ENCODE measurements at places on chromosomes 6 and 20.

- DNase-seq = no peak
Measured at GRCh38 chr6:159615918-159616317, 77.1 kb downstream of the SOD2 start.

DNA sequence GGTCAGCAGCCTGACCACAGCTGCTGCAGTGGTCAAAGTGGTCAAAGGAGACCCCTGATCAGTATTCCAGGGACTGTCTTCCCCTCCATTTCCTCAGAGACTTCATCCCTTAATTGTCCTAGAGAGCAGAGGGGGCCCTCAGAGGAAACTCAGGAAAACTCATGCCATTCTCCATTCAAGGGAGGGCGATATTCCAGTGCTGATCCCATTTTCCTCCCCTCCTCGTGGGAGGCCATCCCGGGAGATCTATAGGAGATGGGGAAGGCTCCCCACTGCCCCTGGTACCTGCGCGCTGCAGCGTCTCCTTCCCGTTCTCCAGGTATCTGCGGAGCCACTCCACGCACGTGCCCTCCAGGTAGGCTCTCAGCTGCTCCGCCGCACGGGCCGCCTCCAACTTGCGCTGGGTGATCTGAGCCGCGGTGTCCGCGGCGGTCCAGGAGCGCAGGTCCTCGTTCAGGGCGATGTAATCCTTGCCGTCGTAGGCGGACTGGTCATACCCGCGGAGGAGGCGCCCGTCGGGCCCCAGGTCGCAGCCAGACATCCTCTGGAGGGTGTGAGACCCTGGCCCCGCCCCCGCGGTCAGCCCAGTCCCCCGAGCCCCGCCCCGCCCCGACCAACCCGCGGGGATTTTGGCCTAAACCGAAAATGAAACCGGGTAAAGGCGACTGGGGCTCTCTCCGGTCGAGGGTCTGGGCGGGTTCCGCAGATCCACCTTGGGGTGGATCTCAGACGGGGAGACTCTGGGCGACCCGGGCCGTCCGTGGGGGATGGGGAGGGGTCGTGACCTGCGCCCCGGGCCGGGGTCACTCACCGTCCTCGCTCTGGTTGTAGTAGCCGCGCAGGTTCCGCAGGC is 878 bp downstream of the HLA-C start:
- peak; percentile 76 for DNase-seq

GRCh38 chr20:32556312-32557184 is 28.6 kb downstream of the NOL4L start:
- DNase-seq = no peak

- DNase-seq = no peak
Measured at GRCh38 chr20:34994509-34995131, 39.0 kb downstream of the MYH7B start.

DNA sequence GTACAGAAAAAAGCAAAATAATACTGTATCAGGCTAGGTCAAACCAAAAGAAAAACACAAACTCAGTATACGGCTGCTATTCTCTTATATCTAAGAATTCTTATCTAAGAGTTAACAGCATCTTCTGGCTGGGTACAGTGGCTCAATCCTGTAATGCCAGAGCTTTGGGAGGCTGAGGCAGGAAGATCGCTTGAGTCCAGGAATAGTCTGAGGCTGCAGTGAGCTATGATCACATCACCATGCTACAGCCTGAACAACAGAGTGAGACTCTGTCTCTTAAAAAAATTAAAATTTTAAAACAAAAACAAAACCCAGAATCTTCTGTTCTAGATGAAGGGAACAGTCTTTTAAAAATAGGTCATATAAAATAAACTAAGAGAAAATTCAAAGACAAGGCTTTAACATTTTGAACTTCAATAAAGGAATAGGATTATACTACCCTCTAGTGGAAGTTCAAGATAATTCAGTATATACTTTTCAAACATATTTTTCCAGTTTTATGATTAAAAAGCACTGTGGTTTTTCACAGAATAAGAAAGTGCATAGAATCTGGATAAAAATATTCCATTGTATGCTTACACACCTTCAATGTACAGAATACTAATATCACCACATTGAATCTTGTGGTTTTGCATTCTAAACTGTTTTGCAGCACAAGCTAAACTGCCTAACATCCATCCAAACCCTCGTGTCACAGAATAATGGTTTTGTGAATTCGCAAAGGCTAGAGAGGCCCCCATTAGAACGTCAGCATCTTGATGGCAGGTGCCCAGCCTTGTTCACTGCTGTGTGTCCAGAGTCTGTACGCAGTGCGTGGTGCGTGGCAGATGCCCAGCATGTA is 39.3 kb downstream of the DTNBP1 start:
- DNase-seq = no peak

DNA sequence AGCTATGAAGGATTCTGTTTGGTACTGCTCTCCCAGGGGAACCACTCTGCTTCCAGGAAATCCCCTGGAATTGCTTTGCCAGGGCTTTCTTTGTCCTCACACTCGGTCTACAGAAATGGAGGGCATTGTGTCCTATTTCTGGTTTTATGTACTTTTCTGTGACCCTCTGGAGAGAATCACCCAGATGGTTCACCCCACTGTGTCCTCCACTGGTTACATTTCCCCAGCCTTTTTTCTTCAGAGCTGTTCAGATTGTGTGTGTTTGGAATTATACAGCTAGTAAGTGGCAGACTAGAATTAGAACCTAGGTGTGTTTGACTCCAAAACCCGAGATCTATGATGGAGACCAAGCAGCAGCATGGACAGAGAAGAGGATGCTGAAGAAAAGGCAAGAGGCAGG is 80.8 kb downstream of the CD164 start:
- no peak for DNase-seq

DNA sequence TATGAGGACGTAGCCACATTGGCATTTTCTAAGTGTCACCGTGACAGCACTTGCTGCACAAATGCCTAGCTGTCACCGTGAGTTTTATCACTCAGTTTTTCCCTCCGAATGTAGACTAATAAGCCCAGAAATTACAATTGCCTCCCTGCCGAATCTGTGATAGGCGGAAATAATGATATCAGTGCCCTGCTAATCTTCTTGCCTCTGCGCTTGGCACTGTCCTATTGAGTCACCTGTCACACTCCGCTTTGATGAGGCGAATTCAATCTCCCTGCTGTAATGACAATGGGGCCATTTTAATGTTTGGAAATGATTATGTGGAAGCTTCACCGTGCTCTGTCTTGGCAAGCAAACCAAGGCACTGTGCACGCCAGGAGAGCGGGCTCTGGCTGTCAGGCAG is 112.8 kb downstream of the LINC00237 start:
- DNase-seq = no peak

GRCh38 chr6:106257195-106257594 is 68.4 kb downstream of the ATG5 start:
- no peak for DNase-seq

DNA sequence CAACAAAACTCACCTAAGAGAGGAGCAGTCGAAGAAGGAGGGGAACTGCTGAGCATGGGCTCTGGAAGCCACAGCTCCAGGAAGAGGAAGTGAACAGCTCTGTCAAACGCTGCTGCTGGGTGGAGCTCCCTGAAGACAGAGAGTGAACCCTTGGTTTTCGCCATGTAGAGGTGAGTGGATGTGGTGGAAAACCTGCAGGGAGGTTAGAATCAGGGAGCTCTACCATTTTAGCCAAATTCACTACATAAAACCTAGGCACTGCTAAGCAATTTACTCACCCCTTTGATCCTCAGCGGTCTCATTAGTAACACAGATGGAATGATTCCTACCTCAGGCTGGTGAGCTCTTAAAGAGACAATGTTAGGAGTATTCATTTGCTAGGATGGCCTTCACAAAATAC is 19.4 kb upstream of the TFAP2A start:
- no peak for DNase-seq

DNA sequence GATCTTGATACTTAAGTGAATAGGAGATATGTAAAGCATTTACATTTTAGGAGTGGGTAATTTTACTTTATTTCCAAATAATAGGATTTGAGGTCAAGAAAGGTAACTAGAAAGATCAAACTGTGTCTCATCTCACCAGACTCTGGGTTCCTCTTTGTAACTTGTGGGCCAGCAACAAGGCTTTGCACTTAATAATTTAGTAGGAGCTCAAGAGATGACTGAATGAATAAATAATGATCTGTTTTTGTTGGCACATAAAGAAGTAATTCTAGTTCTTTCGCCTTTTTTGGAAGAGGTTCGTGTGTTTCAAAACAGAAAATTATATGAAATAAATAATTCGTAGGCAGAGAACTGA is 67.4 kb upstream of the FABP7 start:
- no peak for DNase-seq

DNA sequence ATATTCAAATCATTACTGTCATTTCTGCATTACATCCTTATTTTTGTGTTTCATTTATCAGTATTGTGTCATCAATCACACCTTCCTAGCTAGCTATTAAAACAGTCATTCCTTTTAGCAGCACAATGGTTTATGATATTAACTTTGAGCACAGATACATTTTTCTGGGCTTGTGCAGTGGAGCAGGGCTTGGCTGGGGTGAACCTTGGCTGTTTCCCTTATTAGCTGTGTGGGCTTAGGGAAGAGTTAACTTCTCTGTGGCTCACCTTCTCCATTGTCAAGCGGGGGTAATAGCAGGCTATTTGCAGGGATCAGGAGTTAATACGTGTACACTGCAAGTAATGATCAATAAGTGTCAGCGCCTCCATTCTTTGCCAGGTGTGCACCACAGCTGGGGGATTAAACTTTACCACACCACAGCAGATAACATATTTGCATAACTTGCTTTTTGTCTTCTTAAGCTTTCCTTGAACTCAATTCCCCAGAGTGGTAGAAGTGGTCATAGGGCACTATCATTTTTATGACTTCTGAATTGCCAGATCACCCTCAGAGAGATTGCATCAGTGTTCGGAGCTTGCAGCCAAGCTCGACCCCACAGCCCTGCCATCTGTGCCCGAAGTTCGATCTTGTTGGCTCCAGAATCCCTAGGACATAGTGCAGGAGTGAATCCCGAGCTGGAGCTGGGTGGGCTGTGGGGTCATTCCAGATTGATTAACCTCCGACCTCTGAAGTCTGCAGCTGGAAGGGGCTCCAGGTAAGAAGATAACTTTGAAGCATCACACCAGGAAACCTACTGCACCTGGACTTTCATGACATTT is 1.5 kb upstream of the PYGB start:
- DNase-seq = no peak

DNA sequence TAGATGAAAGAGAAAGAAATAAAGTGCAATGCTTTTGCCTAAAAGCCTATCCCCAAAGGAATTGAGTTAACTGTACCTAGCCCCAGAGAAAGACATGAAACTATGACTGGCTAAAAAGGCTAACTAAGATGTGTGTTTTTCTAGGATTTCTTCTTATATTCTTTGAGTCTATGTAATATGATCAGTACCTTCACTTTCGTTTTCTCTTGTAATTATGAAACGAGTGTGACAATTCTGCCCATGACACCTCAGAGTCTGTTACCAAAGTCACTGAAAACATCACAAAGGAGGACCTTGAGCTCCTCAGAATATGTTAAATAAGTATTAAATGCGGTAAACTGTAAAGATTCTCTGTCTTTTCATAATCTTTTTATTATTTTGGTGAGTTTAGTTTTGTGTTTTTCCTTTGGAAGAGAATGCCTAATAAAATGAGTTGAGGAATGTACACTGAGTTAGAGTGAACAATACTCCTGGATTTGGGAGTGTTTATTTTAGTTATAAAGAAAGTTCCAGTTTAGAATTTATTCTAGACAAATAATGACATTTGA is 141.3 kb downstream of the FUT9 start:
- DNase-seq = no peak

GRCh38 chr6:125357515-125358256 is 55.9 kb upstream of the HDDC2 start:
- peak; percentile 83 for DNase-seq

DNA sequence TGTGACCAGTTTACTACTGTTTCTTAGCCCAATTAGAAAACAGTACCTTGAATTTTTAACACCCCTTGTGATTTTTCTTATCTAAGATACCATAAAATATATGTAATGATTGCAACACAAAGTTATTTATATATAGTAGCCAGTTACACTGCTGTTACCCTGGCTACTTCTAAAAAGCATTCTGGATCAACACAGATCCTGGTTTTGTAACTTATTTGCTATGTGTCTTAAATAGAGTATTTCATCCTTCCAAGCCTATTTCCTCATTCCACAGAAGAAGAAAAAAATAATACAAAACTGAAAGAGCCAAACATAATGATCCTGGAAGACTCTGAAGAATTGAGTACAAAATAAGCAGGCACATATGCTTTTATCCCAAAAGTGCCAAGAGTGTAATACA is 19.0 kb upstream of the GSTA4 start:
- DNase-seq = no peak

GRCh38 chr6:136499370-136499769 is 50.9 kb downstream of the MAP7 start:
- no peak for DNase-seq

GRCh38 chr6:110853754-110854477 is 20.7 kb upstream of the AMD1 start:
- no peak for DNase-seq

DNA sequence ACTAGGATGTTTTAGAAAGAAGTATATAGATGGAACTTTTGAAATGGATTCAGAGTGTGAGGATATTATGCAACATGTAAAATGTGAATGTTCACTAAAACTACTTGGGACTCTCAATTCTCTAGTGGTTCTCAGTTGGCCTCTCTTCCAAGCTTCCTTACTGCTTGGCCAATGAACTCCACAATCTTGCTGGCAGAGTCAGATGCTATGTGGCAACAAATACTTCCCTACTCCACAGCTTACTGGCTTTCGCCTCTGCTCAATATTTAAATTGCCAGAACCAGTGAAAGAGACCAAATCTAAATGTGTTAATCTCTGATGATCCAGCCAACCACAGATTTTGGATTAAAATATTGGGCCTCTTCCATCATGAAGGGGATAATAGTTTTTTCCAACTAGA is 138.4 kb downstream of the HTR1B start:
- no peak for DNase-seq

DNA sequence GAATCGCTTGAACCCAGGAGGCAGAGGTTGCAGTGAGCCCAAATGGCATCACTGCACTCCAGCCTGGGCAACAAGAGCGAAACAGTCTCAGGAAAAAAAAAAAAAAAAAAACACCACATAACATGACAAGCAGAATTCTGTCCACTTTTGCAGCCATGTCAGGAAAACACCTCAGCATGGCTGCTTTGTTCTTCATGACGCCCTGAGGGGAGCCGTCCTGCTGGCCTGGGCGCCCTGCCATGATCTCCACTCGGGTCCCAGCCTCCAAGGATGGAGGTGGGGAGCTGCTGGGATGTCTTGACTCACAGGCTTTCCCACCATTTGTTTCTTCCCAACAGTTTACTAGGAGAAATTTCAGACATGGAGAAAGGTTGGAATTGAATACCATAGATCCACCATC is 42.2 kb downstream of the SNX9 start:
- no peak for DNase-seq
